ENCODE measurements at places on chromosomes 11 and 22. TPM values are rescaled to one million over a fixed set of nuclear protein-coding genes. Genes with fewer than 3 reads are reported as not detected.

POTEH gene
- not detected for total RNA-seq

DENND6B gene
- total RNA-seq, result 11.0 TPM

SLC17A6 gene
- not detected for total RNA-seq

MRGPRX3 gene
- not detected for total RNA-seq

SNX19 gene
- total RNA-seq, result 25.2 TPM

NUDT8 gene
- 18.7 TPM for total RNA-seq

VWCE gene
- total RNA-seq, result 2.5 TPM

Data from HCT116 (cell line).